ENCODE measurements at places on chromosomes 1 and 21. TPM values are rescaled to one million over a fixed set of nuclear protein-coding genes. Genes with fewer than 3 reads are reported as not detected.

GRCh38 chr1:48571303-48571987, 99.4 kb upstream of the SPATA6 start:
- DNase-seq, result no peak

GRCh38 chr1:158819461-158820443, 11.4 kb upstream of the MNDA start:
- no peak for DNase-seq

- no peak for DNase-seq
These were observed 75.5 kb upstream of the RAB3GAP2 start for GRCh38 chr1:220347654-220348175.

Gene PRRX1
- total RNA-seq, result 23.9 TPM

Gene EPHB2
- 1.8 TPM for total RNA-seq

Gene HRNR
- not detected for total RNA-seq

Measured in right atrium auricular region (tissue), 2 donors.